ENCODE measurements at places on chromosomes 11 and 22. TPM values are rescaled to one million over a fixed set of nuclear protein-coding genes. Genes with fewer than 3 reads are reported as not detected.

DNA sequence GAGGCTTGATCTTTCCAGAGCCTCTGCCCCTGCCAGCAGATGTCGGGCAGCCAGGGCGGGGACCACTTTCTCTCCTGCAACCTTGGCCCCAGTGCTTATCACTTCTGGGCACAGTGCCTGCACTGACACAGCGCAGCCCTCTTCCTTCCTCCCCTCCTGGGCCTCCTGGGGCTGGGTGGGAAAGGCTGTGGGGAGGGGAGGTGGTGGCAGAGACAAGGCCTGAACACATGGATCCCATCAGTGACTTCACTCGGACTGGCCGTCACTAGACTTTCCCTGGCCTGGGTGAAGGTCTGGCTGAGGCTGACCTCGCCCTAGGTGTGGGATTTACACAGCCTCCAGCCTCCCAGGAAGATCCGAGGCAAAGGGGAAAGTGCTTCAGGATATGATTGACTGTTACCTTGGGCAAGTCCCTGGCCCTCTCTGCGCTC, 68.1 kb downstream of the LRRC32 start:
- H3K4me3 ChIP-seq = no peak overlapping the region
- H3K36me3 ChIP-seq = no peaks in the 10 kb centered on the region
- no peaks in the 10 kb centered on the region for H3K27me3 ChIP-seq
- no peak overlapping the region for H3K27ac ChIP-seq
- H3K4me1 ChIP-seq = no peaks in the 10 kb centered on the region

- H3K27ac ChIP-seq = no peak overlapping the region
- no peaks in the 10 kb centered on the region for H3K4me1 ChIP-seq
- H3K27me3 ChIP-seq = no peaks in the 10 kb centered on the region
- DNase-seq = no peak
- no peak overlapping the region for H3K4me3 ChIP-seq
- H3K36me3 ChIP-seq = no peaks in the 10 kb centered on the region
Measured at GRCh38 chr11:113577356-113578032, 102.3 kb upstream of the DRD2 start.

DNA sequence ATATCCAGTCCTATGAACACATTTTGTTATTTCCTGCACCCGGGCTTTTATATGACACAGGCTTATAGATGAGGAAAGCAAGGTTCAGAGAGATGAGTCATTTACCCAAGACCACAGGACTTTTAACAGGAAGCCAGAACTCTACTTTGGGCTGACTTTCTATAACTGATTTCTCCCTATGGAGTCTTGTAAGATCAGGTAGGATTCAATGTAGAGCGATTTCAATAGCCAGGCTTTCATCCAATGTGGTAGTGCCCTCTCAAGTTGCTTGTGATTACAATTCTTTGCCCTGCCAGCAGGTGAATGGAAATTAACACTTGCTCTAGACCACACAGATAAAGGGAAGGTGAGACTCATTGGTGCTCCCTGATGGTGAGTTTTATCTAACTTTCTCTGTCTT, 378.3 kb downstream of the INSC start:
- no peaks in the 10 kb centered on the region for H3K27me3 ChIP-seq
- H3K4me3 ChIP-seq = no peak overlapping the region
- DNase-seq = no peak
- H3K27ac ChIP-seq = no peak overlapping the region

DNA sequence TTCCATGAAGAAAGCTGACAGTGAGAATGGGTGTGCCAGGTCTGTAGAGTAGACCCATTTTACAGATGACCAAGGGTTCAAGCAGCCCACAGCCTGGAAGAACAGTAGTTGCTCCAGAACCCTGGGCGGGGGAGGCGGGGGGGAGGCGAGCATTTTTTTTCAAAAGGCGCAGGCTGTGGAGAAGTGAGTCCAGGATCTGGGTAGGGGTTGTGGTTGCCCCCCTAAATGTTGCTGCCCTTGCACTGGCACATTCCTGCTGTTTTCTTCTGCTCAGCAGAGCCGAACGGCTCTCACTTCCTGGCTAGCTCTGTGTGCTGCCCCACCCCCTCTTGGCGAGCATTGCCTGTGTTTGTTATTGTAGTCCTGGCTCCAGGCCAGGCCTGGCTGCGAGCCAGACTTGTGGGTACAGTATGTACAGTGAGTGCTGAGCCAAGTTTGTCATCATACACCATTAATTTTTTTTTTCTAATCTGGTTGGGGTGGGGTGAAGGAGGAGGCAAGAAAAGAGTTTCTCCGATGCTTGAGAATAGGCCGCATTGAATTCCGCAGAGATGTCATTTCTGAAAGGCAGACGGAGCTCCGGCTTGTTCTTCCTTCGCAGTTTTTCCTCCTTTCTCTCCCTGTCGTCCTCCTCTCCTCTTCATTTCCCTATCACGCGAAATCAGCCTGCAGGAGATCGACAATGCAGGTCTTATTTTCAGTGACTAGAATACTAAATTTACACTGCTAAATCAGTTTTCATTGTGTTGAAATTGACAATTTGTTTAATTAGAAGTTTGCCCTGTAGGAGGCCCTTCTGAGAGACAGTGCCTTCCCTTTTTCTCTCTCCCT, 100.5 kb downstream of the ZBTB16 start:
- H3K4me1 ChIP-seq = peaks cover 59% of the 10 kb centered on the region
- DNase-seq = peak; percentile 98
- peak overlapping the region; percentile 26 for H3K4me3 ChIP-seq
- H3K27me3 ChIP-seq = no peaks in the 10 kb centered on the region

- H3K27ac ChIP-seq = no peak overlapping the region
- no peaks in the 10 kb centered on the region for H3K27me3 ChIP-seq
- H3K4me1 ChIP-seq = peaks cover 6% of the 10 kb centered on the region
- no peaks in the 10 kb centered on the region for H3K36me3 ChIP-seq
Measured at GRCh38 chr11:33362051-33362910, 105.1 kb downstream of the HIPK3 start.

- no peak for DNase-seq
- H3K36me3 ChIP-seq = no peaks in the 10 kb centered on the region
- no peak overlapping the region for H3K27ac ChIP-seq
- no peak overlapping the region for H3K4me3 ChIP-seq
- no peaks in the 10 kb centered on the region for H3K27me3 ChIP-seq
- no peaks in the 10 kb centered on the region for H3K4me1 ChIP-seq
Measured at GRCh38 chr11:120710354-120711131, 199.0 kb downstream of the GRIK4 start.

DNA sequence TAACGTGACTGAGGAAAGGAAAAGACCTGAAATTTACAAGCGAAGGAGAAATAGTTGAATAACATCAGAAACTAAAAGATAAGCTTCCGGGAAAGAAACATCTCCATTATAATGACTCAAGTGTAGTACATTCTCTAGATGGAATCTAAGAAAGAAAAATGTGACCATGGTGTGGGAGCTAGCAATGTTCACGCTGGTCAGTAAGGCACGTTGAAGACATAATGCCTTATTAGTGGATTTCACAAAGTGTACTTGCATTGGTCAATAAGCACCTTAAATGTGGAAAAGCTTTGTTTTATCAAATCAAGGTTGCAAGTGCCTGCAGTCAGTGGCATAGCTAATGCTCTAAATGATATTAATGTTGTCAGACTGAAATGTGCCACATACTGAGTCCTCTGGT, 2.8 kb upstream of the LARGE1 start:
- H3K27me3 ChIP-seq = peaks cover 5% of the 10 kb centered on the region
- no peak overlapping the region for H3K27ac ChIP-seq
- H3K4me1 ChIP-seq = peaks cover 14% of the 10 kb centered on the region
- no peak for DNase-seq
- no peaks in the 10 kb centered on the region for H3K36me3 ChIP-seq

Gene SERPING1
- polyA plus RNA-seq = not detected

Gene RBMXL2
- polyA plus RNA-seq = not detected

Gene OMP
- not detected for polyA plus RNA-seq

Gene SRSF8
- polyA plus RNA-seq = 147 TPM

Data from CD4-positive, alpha-beta memory T cell (primary cell).